T-helper 17 cell (primary cell): ENCODE measurements at places on chromosomes 3 and 15.
A peak's percentile ranks its signal among the peaks of the same experiment; 100 is the strongest.

DNA sequence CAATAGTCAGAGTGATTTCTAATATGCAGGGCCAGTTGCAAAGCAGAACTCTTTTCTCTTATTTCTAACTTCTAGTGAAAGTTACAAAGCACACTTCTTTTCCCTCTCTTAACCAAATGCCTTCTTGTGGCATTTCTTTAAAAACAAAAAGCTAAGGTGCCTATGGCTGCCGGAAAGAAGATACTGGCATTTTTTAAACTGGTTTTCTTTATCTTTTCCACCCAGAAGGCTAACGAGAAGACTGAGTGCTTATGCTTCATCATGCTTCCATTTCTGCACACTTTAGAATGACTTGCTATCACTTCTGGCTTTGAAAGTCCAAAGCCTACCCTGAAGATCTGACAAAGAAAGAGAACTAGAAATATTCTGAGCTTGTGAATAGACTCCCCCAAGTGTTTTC is 141.3 kb downstream of the P2RY1 start:
- no peak overlapping the region for H3K27ac ChIP-seq
- H3K27me3 ChIP-seq, result peaks cover 19% of the 10 kb centered on the region

- H3K27me3 ChIP-seq, result peaks cover 40% of the 10 kb centered on the region
- peaks cover 6% of the 10 kb centered on the region for H3K4me1 ChIP-seq
- H3K4me3 ChIP-seq, result no peak overlapping the region
- H3K27ac ChIP-seq, result no peak overlapping the region
- DNase-seq, result no peak
Observed at GRCh38 chr3:133866141-133866540, 29.5 kb downstream of the RAB6B start.

- no peaks in the 10 kb centered on the region for H3K36me3 ChIP-seq
- H3K27me3 ChIP-seq, result peaks cover 15% of the 10 kb centered on the region
- no peak overlapping the region for H3K4me3 ChIP-seq
Observed at GRCh38 chr3:16686679-16687078, 81.5 kb upstream of the DAZL start.

DNA sequence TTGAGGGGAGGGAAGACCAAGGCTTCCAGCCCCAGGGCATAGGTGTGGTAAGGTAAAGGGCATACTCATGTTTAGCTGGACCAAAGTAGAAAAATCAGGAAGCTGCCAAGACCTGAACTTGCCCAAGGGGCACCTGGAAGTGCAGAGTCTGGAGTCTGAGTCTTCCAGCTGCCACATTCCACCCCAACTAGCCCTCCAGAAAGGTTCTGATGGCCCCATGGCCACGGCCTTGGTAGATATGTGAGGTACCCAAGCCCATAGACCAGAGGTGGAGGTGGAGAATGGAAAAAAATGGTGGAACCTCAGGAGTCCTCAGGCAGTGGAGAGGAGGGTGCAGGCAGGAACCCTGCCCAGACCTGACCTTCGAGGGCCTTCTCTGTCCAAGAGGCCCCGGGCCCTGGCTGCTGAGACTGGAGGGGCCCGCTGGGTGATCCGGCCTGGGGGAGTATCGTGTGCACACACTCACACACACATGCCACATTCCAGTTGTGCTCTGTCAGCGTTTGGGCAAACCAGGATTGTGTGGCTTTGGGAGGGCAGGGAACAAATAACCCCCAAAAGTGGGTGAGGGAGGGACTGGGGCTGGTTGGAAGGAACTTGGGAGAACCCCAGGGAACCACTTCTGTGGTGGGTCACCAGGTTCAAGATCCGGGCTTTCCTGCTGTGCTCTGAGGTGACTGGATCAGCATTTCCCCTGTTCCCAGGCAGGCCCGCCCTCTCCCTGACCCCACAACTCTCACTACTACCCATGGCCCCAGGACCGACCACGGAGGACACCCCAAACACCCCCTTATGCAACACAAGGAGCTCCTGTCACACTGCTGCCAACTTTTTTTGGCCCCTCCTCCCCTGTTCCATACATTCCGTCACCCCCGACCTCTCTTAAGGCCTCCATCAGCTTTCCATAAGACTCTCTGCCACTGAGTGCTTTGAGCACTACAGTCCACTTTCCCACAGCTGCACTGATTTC is 11.6 kb downstream of the MYL3 start:
- peaks cover 5% of the 10 kb centered on the region for H3K36me3 ChIP-seq
- peak; percentile 2 for DNase-seq
- H3K4me3 ChIP-seq, result no peak overlapping the region
- no peak overlapping the region for H3K27ac ChIP-seq
- H3K27me3 ChIP-seq, result peaks cover 11% of the 10 kb centered on the region
- H3K4me1 ChIP-seq, result peaks cover 3% of the 10 kb centered on the region

DNA sequence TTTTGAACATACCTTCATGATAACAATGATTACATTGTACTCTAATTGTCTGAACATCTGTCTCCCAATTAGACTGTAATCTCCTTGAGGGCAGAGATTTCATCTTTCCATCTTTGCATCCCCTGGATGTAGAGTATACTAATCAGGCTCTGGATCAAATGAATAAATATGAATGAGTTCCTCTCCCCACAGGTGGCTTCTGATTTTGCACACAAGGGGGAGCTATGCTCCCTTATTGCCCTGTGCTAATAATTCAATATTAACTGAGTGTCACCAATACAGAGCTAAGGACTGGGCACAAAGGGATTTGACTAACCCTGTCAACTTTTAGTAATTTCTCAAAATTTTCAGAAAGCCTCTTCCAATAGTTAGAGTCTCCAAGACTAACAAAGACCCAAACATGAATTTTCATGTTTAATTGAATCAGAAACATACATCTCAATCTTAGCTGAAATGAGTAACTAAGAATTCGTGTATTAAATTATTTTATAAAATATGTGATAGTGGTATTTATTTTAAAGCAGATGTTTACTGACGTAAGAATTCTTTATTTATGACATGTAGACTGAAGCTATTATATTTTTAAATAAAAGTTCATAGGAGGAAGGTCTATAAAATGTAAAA is 3.0 kb downstream of the DUOXA1 start:
- H3K4me1 ChIP-seq, result peaks cover 3% of the 10 kb centered on the region
- peaks cover 77% of the 10 kb centered on the region for H3K27me3 ChIP-seq
- H3K27ac ChIP-seq, result no peak overlapping the region
- H3K36me3 ChIP-seq, result peaks cover 16% of the 10 kb centered on the region
- no peak for DNase-seq

DNA sequence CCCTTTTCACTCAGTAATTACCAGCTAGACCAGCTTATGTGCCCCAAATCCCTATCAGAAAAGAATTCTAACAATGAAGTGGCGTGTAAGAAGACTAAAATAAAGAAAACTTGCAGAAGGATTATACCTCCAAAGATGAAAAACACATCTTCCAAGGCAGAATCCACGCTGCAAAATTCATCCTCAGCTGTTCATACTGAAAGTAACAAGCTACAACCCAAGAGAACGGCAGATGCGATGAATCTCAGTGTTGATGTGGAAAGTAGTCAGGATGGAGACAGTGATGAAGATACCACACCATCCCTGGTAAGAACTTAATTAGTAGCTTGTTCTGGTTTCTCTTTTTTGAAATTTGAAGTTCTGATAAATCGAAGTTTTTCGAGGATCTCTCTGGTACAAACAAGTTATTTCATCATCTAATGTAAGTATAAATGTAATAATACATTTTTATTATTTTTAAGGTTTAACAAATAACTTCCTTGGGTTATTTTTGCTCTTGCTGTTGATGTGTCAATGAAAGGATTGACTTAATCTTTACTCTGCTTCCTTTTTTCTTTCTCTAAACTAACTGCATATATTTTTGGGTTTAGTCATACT is 1.4 kb downstream of the WDR76 start:
- H3K4me3 ChIP-seq, result peak overlapping the region; percentile 91
- peak overlapping the region; percentile 94 for H3K27ac ChIP-seq
- H3K4me1 ChIP-seq, result peaks cover 43% of the 10 kb centered on the region
- H3K27me3 ChIP-seq, result no peaks in the 10 kb centered on the region
- H3K36me3 ChIP-seq, result no peaks in the 10 kb centered on the region

- no peaks in the 10 kb centered on the region for H3K27me3 ChIP-seq
- no peak overlapping the region for H3K27ac ChIP-seq
- H3K4me1 ChIP-seq, result no peaks in the 10 kb centered on the region
- no peak overlapping the region for H3K4me3 ChIP-seq
- H3K36me3 ChIP-seq, result no peaks in the 10 kb centered on the region
Observed at GRCh38 chr3:196336319-196337145, 1.7 kb downstream of the TM4SF19 start.

- H3K27ac ChIP-seq, result no peak overlapping the region
- DNase-seq, result no peak
- H3K27me3 ChIP-seq, result peaks cover 33% of the 10 kb centered on the region
- peaks cover 16% of the 10 kb centered on the region for H3K4me1 ChIP-seq
- H3K4me3 ChIP-seq, result peak overlapping the region; percentile 5
Observed at GRCh38 chr3:125386811-125387210, 11.7 kb upstream of the ZNF148 start.

DNA sequence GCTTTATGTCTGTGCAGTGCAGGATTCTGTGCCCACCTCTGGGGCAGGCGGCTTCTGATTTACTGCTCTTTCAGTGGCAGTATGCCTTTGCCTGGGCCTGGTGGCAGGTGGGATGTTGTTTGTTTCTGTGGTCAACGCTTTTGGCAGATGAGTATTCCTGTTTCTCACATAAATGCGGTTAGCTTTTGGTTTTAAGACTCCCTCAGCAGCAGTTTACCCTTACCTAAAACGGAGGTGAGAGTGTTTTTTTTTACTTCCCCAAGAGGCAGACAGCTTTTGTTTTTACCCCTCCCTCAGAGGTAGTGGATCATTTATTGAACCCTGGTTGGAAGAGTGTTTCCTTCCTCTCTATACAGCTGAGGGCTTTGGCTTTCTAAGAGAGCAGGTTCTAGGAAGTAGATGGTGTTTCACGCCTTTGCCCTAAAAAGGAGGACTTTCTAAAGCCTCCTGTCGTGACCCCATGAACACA is 134.1 kb upstream of the PLSCR5 start:
- no peak for DNase-seq
- H3K27me3 ChIP-seq, result no peaks in the 10 kb centered on the region
- no peak overlapping the region for H3K27ac ChIP-seq
- no peaks in the 10 kb centered on the region for H3K36me3 ChIP-seq

- H3K4me3 ChIP-seq, result no peak overlapping the region
- no peaks in the 10 kb centered on the region for H3K4me1 ChIP-seq
- no peaks in the 10 kb centered on the region for H3K27me3 ChIP-seq
- no peaks in the 10 kb centered on the region for H3K36me3 ChIP-seq
- DNase-seq, result no peak
- H3K27ac ChIP-seq, result no peak overlapping the region
Observed at GRCh38 chr3:90015688-90016356, 908.4 kb downstream of the EPHA3 start.

DNA sequence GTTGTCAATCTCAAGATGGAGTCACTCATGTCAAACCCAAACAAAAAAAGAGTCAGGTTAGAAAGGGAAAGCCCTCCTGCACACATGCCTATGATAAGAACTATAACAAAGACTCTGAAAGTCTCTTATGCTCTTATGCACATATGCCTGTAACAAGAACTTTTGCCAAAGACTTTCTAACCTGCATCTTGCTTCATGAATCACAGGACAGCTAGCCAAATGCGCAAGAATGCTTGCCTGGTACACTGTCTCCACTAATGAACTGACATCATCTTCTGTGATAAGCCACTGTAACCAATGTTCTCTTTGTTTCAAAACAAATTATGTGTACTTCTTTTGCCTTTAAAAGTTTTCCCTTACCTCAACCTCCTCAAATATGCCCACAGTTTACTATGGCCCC is 18.2 kb upstream of the EHHADH start:
- no peaks in the 10 kb centered on the region for H3K4me1 ChIP-seq
- H3K27ac ChIP-seq, result no peak overlapping the region
- no peak for DNase-seq
- peaks cover 66% of the 10 kb centered on the region for H3K27me3 ChIP-seq
- no peaks in the 10 kb centered on the region for H3K36me3 ChIP-seq

GRCh38 chr3:74651292-74651691 is 36.8 kb upstream of the CNTN3 start:
- H3K27me3 ChIP-seq, result no peaks in the 10 kb centered on the region
- no peak overlapping the region for H3K27ac ChIP-seq
- no peak for DNase-seq
- no peak overlapping the region for H3K4me3 ChIP-seq
- H3K4me1 ChIP-seq, result no peaks in the 10 kb centered on the region
- no peaks in the 10 kb centered on the region for H3K36me3 ChIP-seq
